ENCODE measurements at places on chromosomes 13 and 19.

- DNase-seq: no peak
Measured at GRCh38 chr19:55473225-55474012, 3.0 kb upstream of the ZNF628 start.

GRCh38 chr13:37168151-37168550 lies 62.7 kb upstream of the CSNK1A1L start:
- no peak for DNase-seq

GRCh38 chr13:43766725-43767124 lies 20.0 kb downstream of the ENOX1 start:
- DNase-seq: no peak

- DNase-seq: no peak
Measured at GRCh38 chr19:17926044-17926443, 6.8 kb upstream of the CCDC124 start.

GRCh38 chr19:43700395-43701000 lies 15.4 kb upstream of the IRGC start:
- no peak for DNase-seq

GRCh38 chr13:21124852-21125251 lies 51.5 kb downstream of the SKA3 start:
- DNase-seq: peak; percentile 79

DNA sequence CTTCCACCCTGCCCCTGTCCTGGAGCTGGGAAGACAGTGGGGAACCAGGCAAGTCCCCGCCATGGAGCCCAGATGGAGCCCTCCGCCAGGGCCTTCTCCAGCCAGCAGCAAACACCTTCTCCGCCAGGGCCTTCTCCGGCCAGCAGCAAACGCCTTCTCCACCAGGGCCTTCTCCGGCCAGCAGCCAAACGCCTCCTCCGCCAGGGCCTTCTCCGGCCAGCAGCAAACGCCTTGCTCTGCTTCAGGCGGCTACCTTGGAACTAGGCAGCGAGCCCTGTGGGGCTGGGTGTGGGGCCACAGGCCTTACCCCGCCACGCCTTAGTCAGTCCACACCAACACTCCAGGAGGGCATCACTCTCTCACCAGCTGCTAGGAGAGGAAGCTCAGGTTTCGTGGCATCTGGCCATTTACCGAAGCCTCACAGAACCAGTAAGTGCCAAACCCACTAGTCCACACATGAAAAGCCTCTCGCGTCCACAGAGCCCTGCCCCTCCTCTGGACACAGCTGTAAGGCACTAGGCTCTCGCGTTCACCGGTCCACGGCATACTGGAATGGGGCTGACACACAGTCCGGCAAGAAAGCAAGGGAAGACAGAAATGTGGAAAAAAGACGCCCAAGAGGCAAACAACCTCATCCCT lies 41.0 kb downstream of the MLLT1 start:
- no peak for DNase-seq

DNA sequence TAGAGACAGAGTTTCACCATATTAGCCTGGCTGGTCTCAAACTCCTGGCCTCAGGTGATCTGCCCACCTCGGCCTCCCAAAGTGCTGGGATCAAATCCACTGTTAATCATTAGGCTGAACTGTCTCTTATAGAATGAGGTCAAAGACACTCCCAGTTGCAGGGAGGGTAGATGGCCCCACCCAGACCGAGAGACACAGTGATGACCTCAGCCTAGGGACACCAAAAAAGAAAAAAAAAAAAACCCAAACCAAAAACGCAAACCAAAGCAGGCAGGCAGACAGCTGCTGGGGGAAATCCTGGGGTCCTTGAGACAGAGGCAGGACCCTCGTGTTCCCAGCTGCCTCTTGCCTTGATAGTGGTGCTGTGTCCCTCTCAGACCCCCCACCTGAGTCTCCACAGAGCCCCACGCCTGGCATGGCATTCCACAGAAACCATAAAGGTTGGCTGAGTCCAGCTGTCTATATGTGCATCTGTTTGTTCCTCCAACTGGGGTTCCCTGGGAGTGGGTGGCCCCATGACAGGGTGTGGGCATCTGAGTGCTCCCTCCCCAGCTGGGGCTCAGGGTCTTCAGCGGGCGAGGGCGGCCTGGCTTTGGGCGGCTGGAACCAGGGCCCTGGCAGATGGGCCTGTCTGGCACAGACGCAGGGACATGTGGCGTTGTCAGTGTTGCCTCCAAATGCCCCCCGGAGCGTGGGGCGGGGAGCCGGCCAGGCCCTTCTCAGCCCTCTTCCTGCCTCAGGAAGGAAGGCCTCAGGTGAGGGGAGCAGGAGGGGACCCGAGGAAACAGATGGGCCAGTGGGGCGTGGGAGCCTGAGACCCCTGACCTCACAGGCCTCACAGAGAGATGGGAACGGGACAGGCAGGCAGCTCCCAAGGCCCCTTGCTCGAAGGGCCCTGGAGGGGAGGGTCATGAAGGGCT lies 5.2 kb downstream of the DAND5 start:
- no peak for DNase-seq

GRCh38 chr19:35518313-35518712 lies 4.9 kb upstream of the DMKN start:
- no peak for DNase-seq

DNA sequence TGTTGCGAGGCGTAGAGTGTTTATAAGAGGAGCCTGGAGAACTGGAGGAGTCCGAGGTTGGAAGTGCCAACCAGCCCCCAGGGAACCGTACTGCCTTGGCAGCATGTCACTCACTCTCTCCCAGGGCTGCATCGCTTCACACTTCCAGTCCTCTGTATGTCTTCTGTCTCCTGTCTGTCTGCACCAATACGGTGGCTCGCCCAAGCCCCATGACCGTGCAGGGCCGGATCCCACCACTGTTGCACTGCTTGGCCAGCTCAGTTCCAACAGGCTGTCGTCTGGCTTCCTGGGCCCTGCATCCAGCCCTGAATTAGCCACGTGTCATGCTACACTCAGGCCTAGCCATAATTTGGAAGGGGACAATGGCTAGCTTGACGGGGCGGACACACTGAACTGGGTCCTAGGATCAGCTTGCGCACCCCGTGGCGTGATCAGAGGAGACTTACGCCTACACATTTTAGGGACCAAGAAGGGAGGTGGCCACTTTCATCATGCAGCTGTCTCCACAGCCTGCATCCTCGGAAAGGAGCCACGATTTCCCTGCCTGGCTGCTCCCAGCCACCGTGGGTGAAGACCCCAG lies 147.1 kb downstream of the URI1 start:
- no peak for DNase-seq

DNA sequence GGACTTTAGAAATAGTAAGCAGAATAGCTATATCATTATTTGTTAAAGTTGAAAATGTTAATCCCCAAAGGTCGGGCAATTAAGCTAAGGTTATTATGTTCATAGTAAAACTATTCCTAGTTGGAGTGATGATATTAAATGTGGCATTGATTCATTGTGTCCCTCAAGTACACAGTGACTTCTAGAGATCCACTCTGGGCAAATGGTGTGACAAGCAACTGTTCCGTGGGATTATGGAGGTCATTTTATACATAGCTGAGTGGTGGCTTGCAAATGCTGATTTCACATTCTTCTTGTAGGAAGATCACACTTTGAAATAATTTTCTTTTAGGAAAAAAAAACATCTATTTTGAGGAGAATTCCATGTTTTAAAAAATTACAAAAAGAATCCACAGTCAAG lies 317.8 kb downstream of the ATP8A2 start:
- no peak for DNase-seq

- no peak for DNase-seq
Measured at GRCh38 chr19:46755077-46755852, 9.0 kb upstream of the STRN4 start.

DNA sequence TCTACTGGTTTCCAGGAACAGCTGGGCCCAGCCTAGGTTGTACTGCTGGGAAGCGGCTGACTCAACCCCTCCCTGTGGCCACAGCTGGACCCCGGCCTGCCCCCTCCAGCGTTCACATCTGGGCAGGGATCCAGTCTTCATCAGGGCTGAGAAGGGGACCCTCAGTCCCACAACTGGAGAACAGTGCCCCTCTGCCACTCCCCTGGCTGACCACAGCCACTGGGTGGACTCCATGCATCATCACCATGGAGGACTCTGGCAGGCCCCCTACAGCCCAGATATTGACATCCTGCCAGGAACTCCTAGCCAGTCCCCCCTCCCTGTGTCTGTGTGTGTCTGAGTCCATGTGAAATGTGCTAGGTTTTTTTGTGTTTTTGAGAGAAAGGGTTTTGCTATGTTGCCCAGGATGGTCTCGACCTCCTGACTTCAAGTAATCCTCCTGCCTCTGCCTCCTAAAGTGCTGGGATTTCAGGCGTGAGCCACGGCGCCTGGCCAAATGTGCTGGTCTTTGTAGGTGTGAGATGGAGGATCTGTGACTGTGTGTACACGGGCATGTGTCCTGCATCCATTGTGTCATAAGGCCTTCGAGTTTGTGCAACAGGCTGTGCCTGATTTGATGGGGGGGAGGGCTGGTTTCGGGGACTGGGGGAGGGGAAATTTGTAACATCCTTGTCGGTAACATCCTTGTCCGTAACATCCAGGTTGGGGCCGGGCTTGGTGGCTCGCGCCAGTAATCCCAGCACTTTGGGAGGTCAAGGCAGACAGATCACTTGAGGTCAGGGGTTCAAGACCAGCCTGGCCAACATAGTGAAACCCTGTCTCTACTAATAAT lies 4.0 kb upstream of the HOOK2 start:
- DNase-seq: no peak

DNA sequence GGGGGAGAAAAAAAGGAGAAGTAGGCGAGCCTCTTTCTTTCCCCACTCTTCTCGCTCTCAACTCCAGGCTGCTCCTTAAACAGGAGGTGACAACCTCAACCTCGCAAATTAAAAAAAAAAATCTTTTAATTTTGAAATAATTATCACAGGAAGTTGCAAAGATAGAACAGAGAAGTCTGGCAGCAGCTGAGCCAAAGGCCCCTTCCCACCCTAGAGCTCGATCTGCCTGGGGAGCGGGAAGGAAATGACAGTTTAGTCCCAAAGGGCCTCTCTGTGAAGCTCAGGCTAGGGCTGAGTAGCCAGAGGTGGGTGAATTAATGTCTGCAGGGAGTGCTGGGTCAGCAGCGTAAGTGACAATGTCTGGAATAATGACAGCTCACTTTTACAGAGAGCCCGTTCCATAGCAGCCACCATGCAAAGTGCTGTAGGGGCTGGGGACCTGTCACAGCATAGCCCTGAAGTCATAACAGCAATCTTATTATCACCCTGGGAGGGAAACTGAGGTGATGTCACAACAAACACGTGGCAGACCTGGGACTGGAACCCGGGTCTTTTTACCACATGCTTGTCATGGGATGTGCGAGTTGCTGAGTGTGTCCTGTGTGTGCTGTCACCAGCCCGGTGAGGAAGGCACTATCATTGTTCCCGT lies 8.8 kb upstream of the CD22 start:
- no peak for DNase-seq

DNA sequence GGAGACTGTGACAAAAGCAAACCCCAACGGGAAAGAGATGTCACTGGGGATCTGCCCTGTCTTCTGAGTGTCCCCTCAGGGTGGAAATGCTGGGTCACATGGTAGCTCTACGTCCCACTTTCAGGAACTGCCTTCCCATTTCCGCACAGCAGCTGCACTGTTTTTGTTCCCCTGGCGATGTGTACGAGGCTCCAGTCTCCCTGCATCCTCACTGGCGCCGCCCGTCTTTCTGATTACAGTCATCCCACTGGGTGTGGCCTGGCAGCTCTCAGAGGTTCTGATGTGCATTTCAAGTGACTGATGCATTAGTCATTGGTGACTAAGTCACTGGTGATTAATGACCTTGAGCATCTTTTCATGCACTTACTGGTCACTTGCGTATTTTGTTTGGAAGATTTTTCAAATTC lies 21.2 kb downstream of the PCID2 start:
- DNase-seq: no peak

DNA sequence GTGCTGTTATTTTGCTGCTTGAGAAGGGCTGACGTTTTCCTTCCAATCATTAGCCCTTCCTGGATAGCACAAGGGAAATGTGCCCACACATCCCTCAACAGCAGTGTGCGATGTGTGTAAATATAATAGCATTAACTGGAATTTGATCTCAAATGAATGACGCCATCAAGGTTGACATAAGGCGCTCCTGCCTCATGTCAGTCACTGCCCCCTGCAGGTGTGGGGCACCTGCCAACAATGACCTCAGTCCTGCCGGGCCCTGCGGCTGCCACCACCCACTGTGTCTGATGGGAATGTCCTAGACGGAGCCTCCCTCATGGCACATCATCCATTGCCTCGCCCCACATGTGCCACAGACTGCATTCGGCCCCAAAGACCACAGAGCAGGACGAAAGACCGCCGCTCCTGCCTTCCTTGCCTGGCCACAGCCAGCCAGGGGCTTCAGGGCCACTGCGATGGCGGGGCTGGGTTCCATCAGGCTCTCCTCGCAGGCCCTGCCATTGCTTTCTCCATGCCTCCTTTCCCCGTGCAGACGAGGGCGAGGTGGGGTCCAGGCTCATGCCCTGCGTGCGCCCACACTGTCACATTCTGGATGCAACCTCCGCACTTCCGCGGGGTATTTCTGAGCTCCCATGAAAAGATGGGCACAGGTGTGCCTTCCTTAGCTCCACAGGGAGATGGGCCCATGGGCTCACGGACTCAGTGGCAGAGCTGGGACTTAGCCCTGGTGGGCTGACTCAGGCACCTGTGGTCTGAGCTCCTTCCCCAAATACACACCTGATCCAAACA lies 146.7 kb downstream of the SOX1 start:
- no peak for DNase-seq

GRCh38 chr13:59877933-59878332 lies 285.8 kb downstream of the DIAPH3 start:
- DNase-seq: no peak

DNA sequence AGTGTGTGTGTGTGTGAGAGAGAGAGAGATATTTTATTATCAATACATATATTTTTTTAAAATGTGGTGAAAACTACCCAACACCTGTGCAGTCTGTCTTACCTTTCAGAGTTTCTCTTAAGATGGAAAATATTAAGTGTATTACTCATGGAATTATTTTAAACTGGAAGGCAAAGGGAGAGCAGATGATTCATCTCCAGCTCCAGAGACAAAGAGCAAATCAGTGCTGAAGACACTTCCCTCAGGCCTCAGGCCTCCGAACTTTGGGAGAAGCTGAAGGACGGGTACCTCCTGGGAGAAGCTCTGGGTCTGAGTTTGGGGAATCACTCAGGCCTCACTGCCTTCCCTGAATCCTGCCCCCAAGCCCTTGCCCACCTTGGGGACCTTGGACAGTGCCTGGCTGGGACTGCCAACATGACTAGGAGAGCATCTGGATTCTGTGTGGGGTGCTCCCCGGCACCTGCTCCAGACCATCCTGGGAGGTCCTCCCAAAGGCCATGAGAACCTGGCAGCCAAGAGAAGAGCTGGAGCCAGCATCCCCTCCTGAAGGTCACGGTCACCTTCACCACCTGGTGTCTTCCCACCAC lies 170.4 kb upstream of the UBL3 start:
- DNase-seq: no peak

GRCh38 chr13:25397763-25398162 lies 26.0 kb downstream of the ATP8A2 start:
- no peak for DNase-seq

- DNase-seq: no peak
Measured at GRCh38 chr13:46751811-46752635, 44.9 kb downstream of the ESD start.

GRCh38 chr19:23509686-23510450 lies 114.6 kb upstream of the ZNF91 start:
- DNase-seq: no peak

GRCh38 chr19:5850743-5851293 lies 431 bp downstream of the FUT3 start:
- DNase-seq: no peak

Data from renal pelvis (tissue), 12 donors.